ENCODE measurements at places on chromosomes 4 and X.

- no peak for DNase-seq
Observed at GRCh38 chr4:31417040-31417439, 696.9 kb downstream of the PCDH7 start.

DNA sequence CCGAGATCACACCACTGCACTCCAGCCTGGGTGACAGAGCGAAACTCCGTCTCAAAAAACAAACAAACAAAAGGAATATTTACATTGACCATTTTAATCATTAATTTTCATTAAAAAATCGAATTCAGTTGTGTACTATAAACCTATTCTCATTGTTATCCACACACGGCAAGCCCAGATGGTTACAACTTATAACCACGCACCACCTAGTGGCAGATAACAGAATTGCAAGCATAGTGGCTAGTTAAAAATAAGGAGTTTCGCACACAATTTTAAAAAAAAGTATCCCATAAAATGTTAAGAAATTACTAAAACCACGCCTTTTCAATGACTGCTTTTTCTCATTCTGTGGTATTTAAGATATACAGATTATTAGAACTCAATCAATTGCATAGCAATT, 25.4 kb downstream of the MBNL3 start:
- DNase-seq: no peak

- DNase-seq: no peak
Observed at GRCh38 chrX:118865231-118865630, 41.6 kb downstream of the ZCCHC12 start.

GRCh38 chr4:6188687-6189305, 11.6 kb downstream of the JAKMIP1 start:
- DNase-seq: no peak

DNA sequence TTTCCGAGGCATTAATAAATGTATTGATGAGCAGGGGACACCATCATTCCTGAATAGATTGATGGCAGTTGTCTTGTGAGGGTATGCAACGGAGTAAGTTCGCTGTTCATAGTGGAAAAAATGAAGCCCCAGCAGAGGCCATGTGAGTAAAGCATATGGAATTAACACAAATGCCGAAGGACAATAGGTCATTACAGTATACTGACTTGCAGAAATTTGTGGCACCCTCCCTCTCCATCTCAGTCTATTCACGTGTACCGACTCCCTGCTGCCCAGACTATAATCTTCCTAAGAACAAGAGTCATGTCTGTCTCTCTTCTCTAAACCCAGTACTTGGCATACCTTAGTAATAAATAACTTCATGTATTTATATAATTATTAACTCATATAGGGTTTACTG, 47.1 kb upstream of the PCDH10 start:
- DNase-seq: no peak

GRCh38 chr4:158538911-158539310, 17.2 kb downstream of the RXFP1 start:
- DNase-seq: no peak

Measured in esophagus muscularis mucosa (tissue), 4 donors.